ENCODE measurements at places on chromosomes 13 and 19.

GRCh38 chr13:77390391-77390790 lies 63.5 kb upstream of the MYCBP2 start:
- no peak for DNase-seq

DNA sequence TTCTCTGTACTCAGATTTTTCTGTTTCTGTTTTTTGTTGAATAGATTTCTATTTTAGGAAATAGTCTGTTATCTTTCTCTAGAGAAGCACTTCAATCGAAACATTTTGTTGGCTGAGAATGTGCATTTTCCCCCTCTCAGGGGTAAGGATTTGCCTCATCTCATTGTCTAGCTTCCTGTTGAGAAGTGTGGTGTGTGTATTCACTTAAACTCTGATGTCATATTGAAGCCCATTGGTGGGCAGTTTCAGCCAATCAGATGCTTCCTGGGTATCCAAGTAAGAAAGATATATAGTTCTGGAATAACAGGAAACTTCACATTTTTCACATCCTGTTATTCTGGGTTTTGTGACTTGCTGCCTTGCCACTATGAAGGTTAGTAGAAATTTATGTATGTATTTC lies 87.6 kb downstream of the ARHGEF7 start:
- DNase-seq = no peak

GRCh38 chr19:35375505-35376307 lies 4.8 kb downstream of the GPR42 start:
- DNase-seq = no peak

DNA sequence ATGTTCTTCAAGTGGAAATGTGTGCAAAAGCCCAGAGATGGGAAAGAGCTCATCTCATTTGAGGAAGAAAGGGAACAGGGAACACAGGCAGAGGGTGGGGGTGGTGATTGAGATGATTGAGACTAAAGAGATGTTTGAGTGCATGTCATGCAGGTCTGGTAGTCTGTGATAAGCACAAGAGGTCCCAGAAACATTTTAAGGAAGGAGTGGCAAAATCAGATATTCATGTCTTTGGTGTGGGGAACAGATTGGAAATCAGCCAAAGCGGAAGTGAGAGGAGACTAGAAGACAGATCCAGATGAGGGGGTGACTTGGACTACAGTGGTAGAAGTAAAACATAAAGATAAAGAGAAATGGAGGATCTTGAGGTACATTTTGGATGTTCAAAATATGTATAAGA lies 39.4 kb upstream of the DACH1 start:
- DNase-seq = no peak

DNA sequence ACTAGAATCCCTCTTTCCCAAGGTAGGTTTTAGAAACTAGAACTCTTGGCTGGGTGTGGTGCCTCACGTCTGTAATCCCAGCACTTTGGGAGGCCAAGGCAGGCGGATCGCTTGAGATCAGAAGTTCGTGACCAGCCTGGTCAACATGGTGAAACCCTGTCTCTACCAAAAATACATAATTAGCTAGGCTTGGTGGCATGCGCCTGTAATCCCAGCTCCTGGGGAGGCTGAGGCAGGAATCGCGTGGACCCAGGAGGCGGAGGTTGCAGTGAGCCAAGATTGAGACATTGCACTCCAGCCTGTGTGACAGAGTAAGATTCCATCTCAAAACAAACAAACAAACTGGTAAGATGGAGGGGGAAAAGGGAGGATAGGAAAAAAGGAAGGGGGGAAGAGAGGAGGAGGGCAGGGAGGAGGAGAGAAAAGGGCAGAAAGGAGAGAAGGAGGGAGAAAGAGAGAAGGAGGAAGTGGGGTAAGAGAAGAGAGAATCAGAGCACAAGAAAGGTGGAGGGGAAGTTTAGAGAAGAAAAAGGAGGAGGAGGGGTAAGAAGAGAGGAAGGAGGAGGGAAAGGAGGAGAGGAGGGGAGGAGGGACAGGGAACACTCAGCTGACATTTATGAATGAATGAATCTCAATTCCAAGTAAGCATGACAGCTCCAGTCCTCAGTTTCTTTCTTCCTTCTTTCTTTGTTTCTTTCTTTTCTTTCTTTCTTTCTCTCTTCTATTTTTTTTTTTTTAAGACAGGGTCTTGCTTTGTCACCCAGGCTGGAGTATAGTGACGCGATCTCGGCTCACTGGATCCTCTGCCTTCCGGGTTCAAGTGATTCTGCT lies 2.6 kb upstream of the SLC27A1 start:
- no peak for DNase-seq

GRCh38 chr13:30412346-30412745 lies 9.9 kb upstream of the UBE2L5 start:
- no peak for DNase-seq

GRCh38 chr19:45472563-45473366 lies 5.0 kb downstream of the FOSB start:
- peak; percentile 33 for DNase-seq
